ENCODE measurements at places on chromosomes 5 and 9. TPM values are rescaled to one million over a fixed set of nuclear protein-coding genes. Genes with fewer than 3 reads are reported as not detected.

The ORM2 gene
- total RNA-seq, result 0.36 TPM

The TXNDC8 gene
- total RNA-seq, result not detected

The LCN12 gene
- total RNA-seq, result 0.80 TPM

The IARS1 gene
- total RNA-seq, result 95.2 TPM

The C9 gene
- total RNA-seq, result not detected

The PCDHGB1 gene
- total RNA-seq, result 0.92 TPM

The GKAP1 gene
- total RNA-seq, result 1.6 TPM

The C5orf58 gene
- not detected for total RNA-seq

The DIPK1B gene
- total RNA-seq, result 0.76 TPM

The ALDOB gene
- total RNA-seq, result 0.08 TPM

The C9orf152 gene
- 0.60 TPM for total RNA-seq

The KIF12 gene
- 0.56 TPM for total RNA-seq

The VLDLR gene
- 26.6 TPM for total RNA-seq

The CERCAM gene
- 5.5 TPM for total RNA-seq

The SLC4A9 gene
- 0.08 TPM for total RNA-seq

All from esophagus mucosa (tissue), 1 donor.